ENCODE measurements at places on chromosomes 6 and 20.

DNA sequence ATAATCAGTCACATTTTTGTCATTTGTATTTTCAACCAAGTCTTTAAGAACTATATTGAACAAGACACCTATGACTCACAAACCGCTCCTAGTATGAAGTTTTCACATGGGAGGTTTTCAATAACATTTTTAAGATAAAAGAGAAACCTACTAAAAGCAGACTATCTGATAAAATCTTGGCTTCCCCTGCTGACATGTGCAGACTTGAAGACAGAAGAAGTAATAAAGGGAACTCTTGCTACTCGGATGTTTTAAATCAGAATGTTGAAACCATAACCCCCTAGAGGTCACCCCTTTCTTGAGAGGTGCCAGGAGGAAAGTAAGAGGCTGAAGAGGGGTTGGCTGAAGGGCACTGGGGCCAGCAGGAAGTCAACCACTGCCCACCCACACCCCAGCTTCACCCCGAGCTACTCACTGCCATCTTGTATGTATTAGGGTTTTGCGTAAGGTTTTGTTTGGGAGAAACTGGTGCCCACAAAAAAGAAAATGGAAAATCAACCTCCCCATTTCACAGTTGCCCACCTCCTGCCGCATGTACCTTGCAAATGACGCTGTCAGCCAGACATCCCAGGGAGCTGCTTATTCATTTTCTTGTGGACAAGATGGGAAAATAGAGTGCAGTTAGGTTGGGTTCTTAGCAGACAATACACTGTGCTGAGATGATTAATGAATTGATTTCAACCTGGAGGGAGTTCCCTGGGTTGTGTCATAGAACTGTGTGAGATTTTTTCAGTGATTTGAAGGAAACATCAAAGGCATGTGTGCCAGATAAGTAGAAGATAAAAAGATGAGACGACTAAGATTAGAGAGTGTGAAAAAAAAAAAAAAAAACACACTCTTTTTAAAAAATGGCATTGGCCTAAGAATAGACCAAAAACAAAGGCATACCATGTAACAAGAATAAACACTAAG is 83.2 kb upstream of the TAB2 start:
- no peak for DNase-seq

GRCh38 chr20:60035486-60035885 is 77.3 kb downstream of the CDH26 start:
- DNase-seq = no peak

DNA sequence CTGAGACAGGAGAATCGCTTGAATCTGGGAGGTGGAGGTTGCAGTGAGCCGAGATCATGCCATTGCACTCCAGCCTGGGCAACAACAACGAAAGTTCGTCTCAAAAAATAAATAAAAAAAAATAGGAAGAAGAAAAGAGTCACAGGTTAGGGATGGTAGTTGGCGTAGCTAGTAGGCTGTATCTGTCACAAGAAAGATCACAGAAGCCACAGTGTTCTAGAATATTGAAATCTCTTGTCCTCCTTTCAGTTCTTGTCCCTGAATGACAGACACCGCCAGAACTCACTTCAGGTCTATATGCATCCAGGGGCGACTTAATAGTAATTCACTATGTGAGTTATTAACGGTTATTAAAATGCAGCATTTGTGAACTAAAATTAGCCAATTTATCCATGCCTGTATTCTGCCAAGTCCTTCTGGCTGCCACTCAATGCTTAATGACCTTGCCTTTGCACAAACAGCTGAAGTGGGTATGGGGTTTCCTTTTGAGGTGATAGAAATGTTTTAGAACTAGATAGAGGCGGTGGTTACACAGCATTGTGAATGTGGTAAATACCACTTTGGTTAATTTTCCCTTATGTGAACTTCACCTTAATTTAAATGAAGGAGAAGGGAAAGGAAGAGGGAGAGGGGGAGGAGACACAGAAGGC is 41.3 kb upstream of the ZMYND8 start:
- no peak for DNase-seq

DNA sequence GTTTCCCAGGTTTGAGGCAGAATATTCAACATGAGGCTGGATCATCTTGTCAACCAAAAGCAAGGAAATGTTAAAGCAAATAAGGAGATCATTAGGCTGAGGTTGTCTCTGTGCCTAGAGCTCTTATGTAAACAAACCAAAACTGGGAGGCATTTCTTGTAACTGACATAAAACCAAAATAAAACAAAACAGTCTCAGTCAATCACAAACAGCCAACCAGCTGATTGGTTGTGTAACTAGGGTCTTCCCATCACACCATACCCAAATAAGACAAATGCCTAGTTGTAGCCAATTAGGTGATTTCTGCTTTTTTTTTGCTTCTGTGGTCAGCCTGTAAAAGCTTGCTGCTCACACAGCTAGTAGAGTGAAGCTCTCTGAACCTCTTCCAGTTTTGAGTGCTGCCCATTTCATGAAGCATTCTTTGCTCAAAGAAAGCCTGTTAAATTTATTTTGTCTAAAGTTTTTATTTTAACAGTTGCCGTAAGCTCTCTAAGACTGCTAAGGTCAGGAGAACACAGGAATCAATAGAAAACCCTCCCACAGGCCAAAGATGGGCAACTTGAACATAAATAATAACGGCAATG is 8.9 kb upstream of the FITM2 start:
- DNase-seq = no peak

DNA sequence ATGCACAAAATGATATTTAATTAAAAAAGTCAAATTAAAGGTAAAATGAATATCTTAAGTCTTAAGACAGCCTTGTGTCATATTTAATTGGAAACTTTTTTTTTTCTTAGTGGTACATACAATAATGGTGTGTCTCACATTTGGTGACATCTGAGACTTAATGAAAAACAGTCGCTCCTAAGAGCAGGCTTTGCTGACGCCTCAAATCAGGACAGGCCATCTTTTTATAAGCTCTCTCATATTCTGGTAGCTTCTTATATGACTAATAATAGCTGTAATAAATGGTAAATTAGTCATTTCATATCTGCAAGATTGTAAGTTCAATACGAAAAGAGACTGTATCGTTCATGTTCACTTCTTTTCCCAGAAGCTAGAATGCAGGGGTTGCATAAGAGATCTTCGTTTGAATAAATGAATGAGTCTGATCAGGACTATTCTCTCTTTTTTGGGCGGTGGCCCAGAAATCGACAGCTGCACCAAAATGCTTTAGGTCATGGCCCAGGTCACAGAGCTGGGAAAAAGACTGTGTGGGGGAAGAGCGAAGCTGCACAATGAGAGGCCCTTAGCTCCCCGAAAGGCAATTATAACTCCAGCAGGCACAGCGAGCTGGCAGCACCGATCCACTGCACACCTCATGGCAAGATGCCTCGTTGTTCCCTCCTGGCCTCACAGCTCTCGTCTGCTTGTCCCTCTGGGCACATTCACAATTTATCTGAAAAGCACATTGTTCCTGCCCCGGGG is 69.4 kb downstream of the NRN1 start:
- DNase-seq = no peak

GRCh38 chr6:79005497-79005896 is 72.6 kb downstream of the PHIP start:
- DNase-seq = no peak

DNA sequence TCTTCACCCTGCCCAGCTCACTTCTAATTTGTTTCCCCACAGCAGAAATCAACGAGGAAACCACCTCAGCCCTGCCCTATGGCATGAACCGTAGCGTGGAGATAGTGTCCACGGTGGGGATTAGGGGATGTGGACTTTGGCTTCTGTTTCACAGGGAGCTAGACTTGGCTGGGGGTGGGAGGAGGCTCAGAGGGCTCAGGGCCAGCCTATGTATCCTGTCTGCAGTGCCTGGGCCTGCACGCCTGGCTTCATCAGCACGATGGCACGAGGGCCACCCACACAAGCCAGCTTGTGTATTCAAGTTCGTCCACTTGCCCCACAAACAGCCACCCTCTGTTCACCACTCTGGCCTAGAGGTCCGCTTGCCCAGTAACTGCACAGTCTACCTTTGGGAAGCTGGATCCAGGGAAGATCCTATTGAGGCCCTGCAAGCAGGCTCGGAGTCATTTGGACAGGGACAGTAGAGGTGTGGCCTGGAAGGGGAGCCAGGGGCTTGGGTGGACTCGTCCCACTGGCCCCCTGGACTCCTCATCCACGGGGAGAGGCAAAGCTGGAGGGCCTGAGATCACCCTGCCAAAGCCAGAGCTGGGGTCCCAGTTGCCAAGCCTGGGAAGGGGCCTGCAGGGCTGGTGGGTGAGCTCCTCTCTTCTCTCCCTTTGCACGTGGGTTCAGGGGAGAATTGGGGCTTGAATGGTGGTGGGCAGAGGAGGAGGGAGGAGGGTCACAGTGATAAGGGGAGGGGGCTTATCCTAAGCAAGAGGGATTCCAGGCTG is 38.0 kb upstream of the FAM83D start:
- DNase-seq = no peak

GRCh38 chr6:166655713-166656229 is 28.7 kb upstream of the RPS6KA2 start:
- DNase-seq = no peak

DNA sequence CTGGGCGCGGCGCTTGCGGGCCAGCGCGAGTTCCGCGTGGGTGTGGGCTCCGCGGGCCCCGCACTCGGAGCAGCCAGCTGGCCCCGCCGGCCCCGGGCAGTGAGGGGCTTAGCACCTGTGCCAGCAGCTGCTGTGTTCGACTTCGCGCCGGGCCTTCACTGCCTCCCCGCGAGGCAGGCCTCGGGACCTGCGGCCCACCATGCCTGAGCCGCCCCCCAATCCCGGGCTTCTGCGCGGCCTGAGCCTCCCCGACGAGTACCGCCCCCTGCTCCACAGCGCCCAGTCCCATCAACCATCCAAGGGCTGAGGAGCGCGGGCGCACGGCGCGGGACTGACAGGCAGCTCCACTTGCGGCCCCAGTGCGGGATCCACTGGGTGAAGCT is 36.2 kb downstream of the RIOK1 start:
- DNase-seq = no peak

DNA sequence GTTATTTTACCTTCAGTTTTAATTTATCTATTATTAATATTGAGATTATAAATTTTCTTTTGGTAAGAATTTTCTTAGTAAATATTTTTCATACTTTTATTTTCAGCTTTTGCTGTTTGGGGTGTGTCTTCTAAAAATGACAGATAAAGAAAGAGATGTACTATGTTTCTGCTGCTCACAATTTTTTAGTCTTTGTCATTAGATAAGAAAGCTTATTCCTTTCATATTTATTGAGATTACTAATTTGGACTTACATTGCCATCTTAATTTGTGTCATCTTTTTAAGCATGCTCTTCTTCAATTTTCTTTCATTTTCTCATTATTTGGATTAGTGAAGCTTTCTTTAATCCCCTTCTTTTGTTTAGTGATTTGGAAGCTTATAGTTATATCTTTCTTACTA is 13.6 kb upstream of the PHACTR2 start:
- no peak for DNase-seq

GRCh38 chr20:16608277-16608650 is 35.0 kb upstream of the KIF16B start:
- DNase-seq = no peak

- no peak for DNase-seq
Observed at GRCh38 chr6:49909563-49909962, 43.2 kb upstream of the CRISP1 start.

DNA sequence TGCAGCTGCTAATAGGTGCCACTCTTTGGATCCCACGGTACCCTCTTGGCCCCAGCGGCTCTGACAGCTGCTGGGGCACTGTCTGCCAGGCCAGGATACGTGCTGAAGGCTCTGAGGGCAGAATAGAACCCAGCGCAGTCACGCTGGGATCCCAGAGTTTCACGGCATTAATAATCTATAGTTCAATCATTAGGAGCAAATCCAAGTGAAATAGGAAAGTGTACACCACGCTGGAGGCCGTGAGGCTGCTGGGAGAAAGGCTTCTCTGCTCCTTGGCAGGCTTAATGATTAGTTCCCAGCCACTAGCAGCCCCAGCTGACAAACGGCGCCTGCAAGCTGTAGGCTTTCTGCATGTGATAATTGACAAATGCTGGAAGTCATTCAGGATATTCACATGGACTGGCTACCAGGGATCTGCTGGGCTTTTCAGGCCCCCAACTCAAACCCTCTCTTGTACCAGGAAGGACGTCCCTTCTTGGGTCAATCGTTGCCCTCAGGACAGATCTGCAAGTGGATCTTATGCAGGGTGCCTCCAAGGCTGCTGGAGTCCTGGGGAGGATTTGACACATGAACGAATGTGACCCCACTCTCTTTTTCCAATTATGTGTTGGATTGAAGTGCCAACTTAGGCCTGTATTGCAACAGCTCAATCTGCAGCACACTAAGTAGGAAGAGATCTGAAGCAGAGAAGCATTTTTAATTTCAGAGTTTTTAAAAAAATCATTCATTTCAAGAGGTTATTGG is 50.1 kb upstream of the INSM1 start:
- DNase-seq = no peak

DNA sequence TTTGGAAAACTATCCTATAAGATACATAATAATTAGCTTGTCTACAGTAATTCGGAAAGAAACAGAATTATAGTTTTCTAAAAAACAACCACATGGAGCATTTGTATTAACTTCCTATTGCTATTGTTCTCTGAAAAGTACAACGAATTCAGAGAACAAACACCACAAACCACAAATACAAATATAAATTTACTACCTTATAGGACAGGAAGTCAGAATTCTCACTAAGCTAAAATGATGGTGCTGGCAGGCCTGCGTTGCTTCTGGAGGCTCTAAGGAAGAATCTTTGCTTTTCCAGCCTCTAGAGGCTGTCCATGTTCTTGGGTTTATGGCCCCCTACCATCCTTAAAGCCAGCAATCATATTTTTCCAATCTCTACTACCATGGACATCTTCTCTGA is 173.6 kb upstream of the TCF21 start:
- DNase-seq = no peak

DNA sequence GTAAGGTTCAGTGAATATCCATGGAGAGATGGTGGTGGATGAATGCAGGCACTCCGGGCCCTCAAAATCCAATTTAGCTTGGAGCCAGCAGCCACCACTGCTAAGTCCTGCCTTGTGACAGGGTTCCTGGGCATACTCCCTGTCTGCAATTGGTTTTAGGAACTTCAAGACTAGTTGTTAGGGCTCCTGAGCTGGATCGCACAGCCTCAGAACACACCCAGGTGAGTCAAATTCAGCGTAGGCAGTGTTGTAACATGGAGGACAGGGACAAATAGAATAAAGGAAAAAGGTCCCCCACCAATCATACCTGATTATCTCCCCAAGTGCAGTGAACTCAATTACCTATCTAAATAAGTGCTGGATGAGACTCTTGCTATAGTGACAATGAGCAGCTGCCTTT is 74.6 kb downstream of the PERP start:
- DNase-seq = no peak

DNA sequence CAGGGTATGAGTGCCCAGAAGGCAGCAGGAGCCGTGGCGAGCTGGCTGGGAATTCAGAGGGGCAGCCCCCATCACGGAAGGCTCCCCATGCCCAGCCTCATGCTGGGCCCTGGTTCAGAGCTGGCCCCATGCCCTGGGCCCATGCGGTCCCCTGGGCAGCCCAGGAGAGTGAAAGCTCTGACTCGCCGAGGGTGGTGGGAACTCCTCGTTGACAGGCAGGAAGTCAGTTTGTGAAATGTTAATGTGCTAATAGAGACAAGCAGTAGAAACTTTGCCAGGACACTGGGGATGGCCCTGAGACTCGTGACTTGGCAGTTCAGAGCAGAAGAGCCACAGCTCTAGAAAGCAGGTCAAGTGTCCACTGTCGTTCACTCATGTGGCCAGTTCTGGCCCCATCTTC is 353.0 kb downstream of the TAF4 start:
- no peak for DNase-seq

All from chondrocyte (in vitro differentiated cells).